ENCODE measurements at places on chromosomes 6 and 20.

- peak; percentile 75 for DNase-seq
These were observed 178.8 kb upstream of the SNX9 start for GRCh38 chr6:157644043-157644810.

- no peak for DNase-seq
These were observed 1166.8 kb upstream of the CITED2 start for GRCh38 chr6:140541288-140541687.

- no peak for DNase-seq
These were observed 127.9 kb downstream of the DTNBP1 start for GRCh38 chr6:15534974-15535373.

- no peak for DNase-seq
These were observed 23.9 kb upstream of the PRL start for GRCh38 chr6:22320750-22321149.

- DNase-seq: no peak
These were observed 11.3 kb downstream of the FAM217A start for GRCh38 chr6:4067673-4068072.

DNA sequence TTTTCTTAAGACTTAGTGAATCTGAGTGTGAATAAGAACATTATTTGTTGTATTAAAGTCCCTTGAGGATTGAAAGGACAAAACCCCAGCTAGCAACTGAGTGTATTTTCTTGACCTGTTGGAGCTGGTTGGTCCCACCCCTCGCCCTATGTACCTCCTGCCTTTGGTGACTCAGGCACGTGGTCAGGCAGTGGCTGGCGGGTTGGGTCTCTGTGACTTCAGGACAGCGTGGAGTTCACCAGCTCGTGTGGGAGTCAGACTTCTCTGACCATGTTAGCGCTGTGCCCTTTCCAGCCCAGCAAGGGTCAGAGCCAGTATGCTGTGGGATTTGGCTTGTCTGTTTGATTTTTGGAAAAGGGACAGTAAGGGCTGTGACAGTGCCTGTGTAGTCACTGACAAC is 93.7 kb downstream of the SSR1 start:
- DNase-seq: no peak

GRCh38 chr20:9220874-9221547 is 152.1 kb downstream of the PLCB4 start:
- DNase-seq: no peak

GRCh38 chr6:15352845-15353244 is 107.0 kb downstream of the JARID2 start:
- DNase-seq: no peak

- DNase-seq: no peak
These were observed 38.0 kb downstream of the RTN4IP1 start for GRCh38 chr6:106591111-106591825.

DNA sequence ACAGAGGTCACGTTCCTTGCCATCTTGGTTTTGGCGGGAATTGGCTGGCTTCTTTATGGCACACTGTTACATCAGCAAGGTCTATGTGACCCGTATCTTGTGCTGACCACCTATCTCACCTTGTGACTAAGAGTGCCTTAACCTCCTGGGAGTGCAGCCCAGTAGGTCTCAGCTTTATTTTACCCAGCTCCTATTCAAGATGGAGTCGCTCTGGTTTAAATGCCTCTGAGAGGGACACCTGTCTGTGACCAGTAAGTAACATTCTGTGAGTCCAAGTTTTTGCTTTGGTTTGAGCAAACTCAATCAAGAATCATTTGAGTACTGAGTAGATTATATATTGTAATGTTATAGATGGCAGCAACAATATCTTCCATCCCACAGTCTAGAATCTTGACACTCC is 85.0 kb downstream of the BMP2 start:
- no peak for DNase-seq

- no peak for DNase-seq
These were observed 26.2 kb downstream of the RIPOR2 start for GRCh38 chr6:24909241-24910216.

DNA sequence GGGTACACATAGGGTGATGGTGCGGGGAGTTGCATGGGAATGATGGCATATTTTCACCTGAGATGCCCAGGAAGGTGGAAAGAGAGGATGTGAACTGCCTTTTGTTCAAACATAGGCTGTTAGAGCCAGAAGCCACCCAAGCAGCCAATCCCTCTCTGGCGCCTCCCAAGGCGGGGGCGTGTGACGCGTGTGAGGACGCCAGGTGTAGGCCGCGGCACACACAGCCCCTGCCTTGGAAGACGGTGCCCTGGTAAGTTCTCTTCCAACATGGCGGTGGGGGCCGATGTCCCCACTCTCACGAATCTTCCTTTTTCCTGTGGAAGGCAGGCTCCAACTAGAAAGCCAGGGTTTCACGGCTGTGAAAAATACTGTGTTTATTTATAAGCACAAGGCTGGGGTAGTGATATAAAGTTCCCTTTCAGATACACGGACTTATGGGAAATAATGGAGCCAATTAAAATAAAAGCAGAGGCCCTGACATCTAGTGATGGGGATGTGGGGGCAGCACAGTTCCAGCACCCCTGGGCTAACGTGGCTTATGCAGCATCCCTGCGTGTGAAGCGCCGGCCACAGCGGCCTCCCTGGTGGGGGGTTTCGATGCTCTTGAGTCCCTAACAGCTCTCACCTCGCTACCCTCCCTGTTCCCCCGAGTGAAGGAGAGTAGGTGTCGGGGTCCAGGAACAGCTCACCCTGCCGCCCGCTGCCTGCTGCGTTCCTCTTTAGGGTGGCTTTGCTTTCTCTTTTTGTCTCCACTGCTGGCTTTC is 28.3 kb downstream of the CDH4 start:
- no peak for DNase-seq

DNA sequence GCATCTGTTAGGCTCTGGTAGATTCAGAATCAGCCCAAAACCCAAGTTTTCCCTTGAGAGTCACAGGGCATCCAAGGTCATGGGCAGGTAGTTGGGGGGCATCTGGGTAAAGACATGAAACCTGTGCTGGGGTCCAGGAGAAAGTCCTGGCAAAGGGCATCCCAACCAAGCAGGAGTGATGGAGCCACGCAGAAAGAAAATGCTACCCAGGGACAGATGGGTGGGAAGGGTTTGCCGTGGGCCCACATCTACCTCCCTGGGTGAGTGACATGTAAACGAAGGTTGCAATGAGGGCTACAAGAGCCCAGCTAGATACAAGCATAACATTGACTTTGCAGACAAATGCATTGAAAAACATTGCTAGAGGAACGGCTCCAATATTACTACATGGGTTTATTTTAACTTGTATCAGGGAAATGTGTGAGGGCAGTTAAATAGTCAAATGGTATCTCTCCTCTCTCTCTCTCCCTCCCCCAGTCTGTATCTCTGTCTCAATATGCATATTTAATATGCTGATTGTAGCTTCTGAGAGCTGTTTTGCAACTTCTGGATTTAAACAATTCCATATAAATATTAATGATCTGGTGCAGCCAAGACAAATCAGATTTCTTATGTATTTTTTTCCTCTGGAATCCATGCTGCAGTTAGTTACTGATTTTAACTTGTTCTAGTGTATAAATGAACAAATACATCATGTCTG is 135.7 kb downstream of the SYNDIG1 start:
- no peak for DNase-seq

- DNase-seq: no peak
These were observed 61.1 kb upstream of the SPDEF start for GRCh38 chr6:34617231-34617630.

DNA sequence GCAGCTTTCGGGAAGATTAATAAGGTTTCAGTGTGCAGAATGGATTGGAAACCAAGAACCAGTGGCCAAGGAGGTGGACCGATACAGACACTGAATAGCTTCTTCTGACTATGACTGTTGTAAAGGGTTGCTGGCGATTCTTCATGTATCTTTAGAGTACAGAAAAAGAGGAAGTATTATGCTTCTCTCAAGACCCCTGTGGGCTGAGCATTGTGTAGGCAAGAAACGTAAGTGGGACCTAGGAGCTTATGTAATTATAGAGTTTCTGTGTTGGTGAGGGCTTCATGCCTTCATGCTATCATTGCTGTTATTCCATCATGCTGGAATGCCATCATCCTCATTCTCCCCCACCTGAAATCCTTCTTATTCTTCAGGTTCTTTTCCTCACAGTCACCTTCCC is 105.4 kb upstream of the AKIRIN2 start:
- DNase-seq: no peak

DNA sequence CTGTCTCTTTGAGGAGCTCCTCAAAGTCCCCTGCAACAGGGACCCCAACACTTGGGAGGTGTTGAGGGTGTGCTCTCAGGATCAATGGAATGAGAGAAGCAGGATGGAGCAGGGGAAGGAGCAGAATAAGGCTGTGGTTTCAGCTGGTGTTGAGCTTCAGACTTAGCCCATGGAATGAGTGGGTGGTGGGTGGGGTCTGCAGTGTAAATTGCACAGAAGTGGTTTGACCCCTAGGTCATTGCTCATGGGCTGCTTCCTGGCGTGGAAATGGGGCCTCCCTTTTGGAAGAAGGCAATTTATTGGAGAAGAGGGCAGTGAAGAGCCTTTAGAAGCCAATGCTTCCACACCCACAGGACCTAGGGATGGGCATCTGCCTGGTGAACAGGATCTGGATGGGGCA is 37.0 kb upstream of the KCNG1 start:
- no peak for DNase-seq

GRCh38 chr20:46291401-46291800 is 16.9 kb downstream of the CDH22 start:
- DNase-seq: no peak

DNA sequence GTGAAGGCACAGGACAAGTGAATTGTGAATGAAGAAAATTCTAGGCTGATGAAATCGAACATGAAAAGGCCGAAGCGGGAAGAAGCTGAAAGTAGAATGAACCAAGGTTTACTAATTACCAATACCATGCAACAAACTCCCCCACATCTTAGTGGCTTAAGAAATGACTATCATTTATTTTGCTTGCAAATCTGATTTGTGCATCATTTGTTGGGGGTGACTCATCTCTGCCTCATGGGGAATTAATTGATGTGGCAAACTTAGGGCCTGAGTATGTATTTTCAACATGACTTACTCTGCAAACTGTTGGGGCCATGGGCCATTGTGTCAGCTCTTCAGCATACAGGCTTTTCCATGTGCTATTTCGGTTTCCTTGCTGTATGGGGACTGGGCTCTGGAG is 26.8 kb downstream of the PPP1R14C start:
- DNase-seq: no peak

DNA sequence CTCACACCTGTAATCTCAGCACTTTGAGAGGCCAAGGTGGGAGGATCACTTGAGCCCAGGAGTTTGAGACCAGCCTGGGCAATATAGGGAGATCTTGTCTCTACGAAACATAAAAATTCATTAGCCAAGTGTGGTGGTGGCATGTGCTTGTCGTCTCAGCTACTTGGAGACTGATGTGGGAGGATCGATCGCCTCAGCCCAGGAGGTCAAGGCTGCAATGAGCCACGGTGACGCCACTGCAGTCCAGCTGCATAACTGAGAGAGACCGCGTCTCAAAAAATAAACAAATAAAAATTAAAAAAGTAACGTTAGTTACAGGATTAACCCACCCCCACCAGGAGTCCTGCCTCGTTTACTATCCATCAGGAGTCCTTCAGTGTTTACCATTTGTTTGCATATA is 345.1 kb downstream of the BTBD3 start:
- DNase-seq: no peak

DNA sequence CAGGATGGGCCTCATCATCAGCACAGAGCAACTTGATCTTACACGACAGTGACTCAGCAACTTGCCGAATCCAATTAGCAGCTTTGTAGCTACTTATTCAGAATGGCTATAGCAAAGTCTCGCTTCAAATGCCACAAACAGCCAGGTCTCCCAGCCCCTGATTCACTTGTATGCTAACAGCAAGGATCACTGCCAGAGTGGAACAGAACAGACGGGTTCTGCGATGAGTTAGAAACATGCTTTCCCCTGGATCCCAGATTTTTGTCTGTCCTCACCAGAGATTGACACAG is 254.4 kb downstream of the NRN1 start:
- no peak for DNase-seq

GRCh38 chr6:13289789-13290318 is 38.5 kb downstream of the TBC1D7 start:
- no peak for DNase-seq

GRCh38 chr6:21840428-21840827 is 246.9 kb downstream of the SOX4 start:
- no peak for DNase-seq

GRCh38 chr20:44394702-44395460 is 39.4 kb downstream of the HNF4A start:
- DNase-seq: no peak

GRCh38 chr6:15102241-15102640 is 143.6 kb upstream of the JARID2 start:
- no peak for DNase-seq

DNA sequence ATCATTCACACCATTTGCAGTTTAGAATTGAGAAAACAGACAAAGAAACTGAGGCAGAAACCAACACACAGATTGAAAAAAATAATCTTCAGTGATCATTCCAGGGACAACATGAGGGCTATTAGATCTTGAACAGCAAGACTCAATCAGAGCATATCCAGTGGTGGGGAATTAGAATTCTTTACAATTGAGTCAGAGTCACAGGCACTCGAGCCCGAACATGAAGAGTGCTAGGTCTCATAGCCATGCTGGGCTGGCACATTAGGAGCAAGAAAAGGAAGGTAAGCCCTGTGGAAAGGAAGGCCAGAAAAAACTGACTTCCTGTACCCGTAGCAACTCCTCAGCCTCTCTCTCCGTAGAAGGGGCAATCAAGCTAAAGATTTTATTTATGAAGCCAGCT is 419.9 kb downstream of the HAO1 start:
- DNase-seq: no peak

GRCh38 chr6:34150766-34151165 is 4.9 kb upstream of the GRM4 start:
- DNase-seq: peak; percentile 19

GRCh38 chr6:165159460-165159859 is 149.9 kb downstream of the C6orf118 start:
- peak; percentile 27 for DNase-seq

GRCh38 chr20:21840991-21841390 is 135.5 kb downstream of the PAX1 start:
- DNase-seq: no peak

- no peak for DNase-seq
These were observed 92.8 kb upstream of the FAM184A start for GRCh38 chr6:119171088-119171841.

DNA sequence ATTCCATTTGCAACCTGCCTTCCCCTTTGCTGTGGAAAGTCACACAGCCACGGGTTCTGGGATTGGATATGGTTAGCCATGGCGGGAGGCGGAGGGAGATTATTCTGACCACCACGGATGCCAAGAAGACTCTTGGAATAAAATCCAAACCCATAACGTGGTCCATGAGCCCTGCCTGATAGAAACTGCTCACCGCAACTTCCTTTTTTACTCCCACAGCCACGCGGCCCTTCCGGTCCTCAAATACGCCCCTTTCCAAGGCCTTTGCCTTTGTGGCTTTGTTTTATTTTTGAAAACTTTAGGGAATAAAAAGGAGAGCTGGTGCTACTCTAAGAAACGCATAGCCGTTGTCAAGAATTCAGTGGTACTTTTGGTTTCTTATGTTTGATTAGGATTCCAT is 602.5 kb upstream of the CDH4 start:
- no peak for DNase-seq

GRCh38 chr20:12535316-12535715 is 473.5 kb upstream of the SPTLC3 start:
- no peak for DNase-seq

- no peak for DNase-seq
These were observed 133.5 kb downstream of the PHACTR3 start for GRCh38 chr20:59737816-59738215.

Data from SK-N-SH (cell line).